AML-193 (cell line): ENCODE measurements at places on chromosomes 13 and 19.

DNA sequence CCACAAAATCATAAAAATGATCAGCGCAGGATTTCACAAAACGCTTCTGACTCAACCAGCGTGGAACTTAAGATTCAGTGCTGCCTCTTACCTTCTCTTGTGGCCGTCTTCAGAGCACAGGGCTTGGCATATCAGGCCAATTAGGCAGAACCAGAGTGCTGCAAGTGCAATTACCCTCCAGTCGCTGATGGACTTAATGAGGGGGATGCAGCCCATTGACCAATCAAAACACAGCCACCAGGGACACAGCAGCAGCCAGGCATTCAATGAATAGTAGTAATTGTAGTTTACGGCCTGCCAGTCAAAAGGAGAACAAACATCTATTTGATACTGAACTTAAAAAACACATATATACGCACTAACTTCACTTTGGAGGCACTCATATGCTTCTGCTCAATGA, 38.2 kb downstream of the TMTC4 start:
- no peak for DNase-seq

DNA sequence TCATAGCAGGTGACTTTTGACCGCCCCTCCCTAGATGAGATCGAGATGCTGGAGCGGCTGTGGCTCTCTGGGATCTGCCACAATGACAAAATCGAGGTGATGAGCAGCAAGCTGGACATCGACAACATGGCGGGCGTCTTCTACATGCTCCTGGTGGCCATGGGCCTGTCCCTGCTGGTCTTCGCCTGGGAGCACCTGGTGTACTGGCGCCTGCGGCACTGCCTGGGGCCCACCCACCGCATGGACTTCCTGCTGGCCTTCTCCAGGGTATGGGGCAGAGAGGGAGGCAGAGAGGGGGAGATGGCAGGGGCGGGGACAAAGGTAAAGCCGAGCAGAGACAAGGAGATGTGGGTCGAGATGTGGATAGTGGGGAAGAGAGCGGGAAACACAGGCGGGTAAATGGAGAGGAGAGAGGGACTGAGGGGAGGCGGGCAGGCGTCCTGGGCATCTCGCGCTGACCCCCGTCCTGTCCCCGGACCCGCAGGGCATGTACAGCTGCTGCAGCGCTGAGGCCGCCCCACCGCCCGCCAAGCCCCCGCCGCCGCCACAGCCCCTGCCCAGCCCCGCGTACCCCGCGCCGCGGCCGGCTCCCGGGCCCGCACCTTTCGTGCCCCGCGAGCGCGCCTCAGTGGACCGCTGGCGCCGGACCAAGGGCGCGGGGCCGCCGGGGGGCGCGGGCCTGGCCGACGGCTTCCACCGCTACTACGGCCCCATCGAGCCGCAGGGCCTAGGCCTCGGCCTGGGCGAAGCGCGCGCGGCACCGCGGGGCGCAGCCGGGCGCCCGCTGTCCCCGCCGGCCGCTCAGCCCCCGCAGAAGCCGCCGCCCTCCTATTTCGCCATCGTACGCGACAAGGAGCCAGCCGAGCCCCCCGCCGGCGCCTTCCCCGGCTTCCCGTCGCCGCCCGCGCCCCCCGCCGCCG, 3.4 kb upstream of the GRWD1 start:
- DNase-seq, result no peak

- no peak for DNase-seq
These were observed 41.7 kb downstream of the ELL start for GRCh38 chr19:18480006-18480691.

- peak; percentile 27 for DNase-seq
These were observed 26.7 kb downstream of the CAB39L start for GRCh38 chr13:49417161-49417560.

GRCh38 chr13:52371736-52372247, 34.2 kb downstream of the THSD1 start:
- no peak for DNase-seq

GRCh38 chr19:49210901-49211451, 53.4 kb downstream of the TRPM4 start:
- no peak for DNase-seq

DNA sequence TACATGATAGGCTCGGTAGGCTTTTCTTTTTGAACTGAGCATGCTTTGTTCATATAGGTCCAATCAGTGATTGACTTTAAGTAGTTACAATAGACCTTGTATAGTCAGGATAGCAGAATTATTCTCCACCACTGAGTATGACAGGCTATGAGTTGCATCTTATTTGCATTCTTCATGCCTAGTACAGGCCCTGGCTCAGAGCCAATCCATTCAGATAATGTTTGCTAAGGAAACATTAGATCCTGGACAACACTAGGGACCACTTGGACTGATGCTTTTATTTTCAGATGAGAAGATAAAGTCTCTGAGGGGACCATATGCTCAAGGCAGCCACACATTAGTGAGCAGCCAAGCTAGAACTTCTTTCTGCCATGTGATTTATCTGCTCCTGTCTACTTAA, 133.9 kb downstream of the KL start:
- DNase-seq, result no peak

DNA sequence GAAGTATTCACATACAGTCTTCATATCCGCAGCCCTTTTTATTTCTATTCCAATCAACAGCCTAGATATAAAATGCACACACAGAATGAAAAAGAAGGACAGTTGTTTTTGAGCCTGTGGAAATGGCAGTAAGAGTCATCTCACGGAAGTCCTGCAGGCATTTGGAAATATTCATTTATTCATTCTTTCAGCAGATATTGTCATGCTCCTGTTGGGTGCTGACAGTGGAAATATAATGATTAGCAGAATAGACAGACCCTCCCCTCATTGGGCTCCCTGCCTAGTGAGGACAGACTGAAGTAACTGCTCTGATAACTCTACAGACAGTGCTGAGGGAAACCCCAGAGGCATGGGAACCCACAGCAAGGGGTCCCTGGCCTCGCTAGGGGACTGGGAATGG, 392.3 kb downstream of the FOXO1 start:
- no peak for DNase-seq

- no peak for DNase-seq
These were observed 144.1 kb downstream of the DPF1 start for GRCh38 chr19:38079926-38080380.

GRCh38 chr13:98427331-98427995, 149.4 kb downstream of the STK24 start:
- DNase-seq, result no peak

DNA sequence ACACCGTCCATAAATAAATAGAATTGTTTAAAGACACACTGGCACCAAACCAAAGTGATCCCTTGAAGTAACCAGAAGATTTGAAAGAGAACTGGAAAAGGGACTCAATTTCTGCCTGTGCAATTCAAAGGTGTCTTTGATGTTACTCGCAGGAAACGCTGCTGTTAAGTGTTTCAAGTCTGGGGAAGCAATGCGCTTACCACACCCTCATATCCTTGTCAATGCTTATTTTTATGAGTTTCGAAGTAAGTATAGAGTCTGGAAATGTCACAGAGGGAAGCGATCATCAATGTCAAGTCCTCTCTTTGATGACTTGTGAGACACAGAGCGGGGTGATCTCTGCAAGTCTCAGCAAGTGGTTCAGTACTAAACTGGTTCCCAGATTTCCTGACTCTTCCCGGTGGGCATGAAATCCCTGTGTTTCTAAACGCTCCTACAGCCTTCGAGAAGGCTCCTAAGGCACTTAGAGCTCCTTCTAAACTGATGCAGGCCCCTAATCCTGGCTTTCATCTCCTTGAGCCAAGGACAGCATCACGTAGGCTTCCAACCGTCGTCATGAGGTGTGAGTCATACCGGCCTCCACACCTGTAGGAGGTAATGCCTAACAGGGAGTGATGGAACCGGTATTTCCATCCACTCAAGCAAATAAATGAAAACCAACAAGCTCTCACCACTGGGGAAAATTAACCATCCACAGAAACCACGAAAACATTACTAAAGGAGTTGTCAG, 22.8 kb downstream of the SYDE1 start:
- DNase-seq, result no peak

DNA sequence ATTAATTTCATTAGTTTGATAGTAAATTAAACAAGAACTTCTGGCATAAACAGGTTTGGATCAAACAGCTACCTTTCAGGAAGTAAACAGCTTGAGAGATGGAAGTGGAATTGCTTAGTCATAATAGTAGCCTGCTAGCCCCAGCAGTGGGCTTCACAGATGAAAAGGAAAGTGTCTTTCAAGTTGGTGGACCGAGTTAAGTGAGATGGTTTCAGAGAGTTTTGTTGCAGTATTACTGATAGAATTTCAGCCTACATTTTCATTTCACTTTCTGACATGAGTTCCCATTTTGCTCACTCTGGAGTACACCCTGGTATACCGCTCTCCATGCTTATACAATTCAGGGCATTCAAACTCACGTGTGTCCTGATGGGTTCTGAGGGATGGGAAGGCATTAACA, 2.0 kb upstream of the PTOV1 start:
- DNase-seq, result no peak

- DNase-seq, result no peak
These were observed 844 bp upstream of the RFX1 start for GRCh38 chr19:14006766-14007562.

- no peak for DNase-seq
These were observed 1.7 kb upstream of the KLK12 start for GRCh38 chr19:51036519-51036918.

- peak; percentile 50 for DNase-seq
These were observed 28.7 kb downstream of the LACC1 start for GRCh38 chr13:43908156-43909126.
